ENCODE measurements at places on chromosomes 2 and 18. TPM values are rescaled to one million over a fixed set of nuclear protein-coding genes. Genes with fewer than 3 reads are reported as not detected.

Gene INHBB
- total RNA-seq = 25.0 TPM

Gene GLI2
- total RNA-seq = 28.5 TPM

Gene GAREM1
- total RNA-seq = 4.4 TPM

Gene ELOA2
- not detected for total RNA-seq

Gene HOXD8
- total RNA-seq = 5.1 TPM

Gene COLEC11
- total RNA-seq = 0.40 TPM

Gene STAT4
- 4.3 TPM for total RNA-seq

Data from A549 treated with ZK216348 at 1 μM for 4 hours (cell line).